ENCODE measurements at places on chromosomes 7 and 10.

DNA sequence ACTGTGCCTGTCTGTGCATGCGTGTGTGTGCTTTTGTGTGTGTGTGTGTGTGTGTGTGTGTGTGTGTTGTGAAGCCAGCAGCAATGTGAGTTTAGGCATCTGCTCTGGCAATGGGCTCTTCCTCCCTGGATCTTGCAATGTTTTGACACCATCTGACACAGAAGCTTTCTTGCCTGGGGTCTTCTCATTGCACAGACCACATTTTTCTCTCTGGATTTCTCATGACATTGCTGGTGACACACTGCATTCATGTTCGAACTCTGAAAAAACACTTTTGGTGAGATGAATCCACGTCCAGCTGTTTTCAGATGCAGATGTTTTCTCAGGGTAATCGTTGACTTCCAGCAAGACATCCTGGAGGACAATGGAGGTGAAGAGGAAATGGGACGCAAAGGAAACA is 63.0 kb upstream of the FZD8 start:
- DNase-seq, result no peak

GRCh38 chr7:116097365-116098009 is 66.9 kb upstream of the TFEC start:
- DNase-seq, result peak; percentile 89

DNA sequence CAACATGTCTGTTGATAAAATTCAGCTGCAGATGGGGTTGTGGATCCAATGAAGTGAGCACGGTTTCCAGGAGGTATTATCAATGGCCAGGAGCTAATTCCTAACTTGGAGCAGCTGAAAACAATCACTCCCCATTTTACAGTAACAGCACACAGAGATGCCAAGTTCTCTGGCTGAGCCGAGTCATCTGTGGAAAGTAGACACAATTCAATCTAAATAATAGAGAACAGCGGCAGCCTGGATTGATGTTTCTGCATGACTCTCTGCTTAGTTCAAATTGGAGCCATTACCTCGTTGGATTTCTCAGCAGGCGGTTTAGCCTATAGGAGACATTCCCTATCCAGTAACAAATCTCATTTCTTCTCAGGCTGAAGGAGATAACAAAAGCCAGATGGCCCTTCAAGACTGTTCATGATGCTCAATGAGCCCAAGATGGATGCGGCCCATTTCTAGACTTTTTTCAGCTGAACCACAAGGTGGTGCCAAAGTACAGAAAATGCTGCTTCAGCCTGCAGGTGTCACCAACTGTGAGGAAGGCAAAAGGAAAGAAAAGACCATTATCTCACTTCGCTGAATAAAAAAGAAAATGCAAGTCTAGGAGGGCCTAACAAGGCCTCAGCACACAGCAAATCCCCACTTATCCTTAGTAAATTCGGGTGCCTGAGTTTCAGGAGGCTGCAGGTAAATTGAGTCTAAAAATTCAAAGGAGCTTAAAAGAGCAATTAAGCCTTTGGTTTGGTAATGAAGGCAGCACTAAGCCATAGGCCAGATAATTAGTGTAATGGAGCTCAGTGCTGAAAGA is 83.7 kb downstream of the SLC16A9 start:
- peak; percentile 55 for DNase-seq

GRCh38 chr10:11301571-11302111 is 284.0 kb downstream of the CELF2 start:
- DNase-seq, result no peak

- no peak for DNase-seq
These were observed 35.9 kb upstream of the FZD9 start for GRCh38 chr7:73397521-73398281.

- no peak for DNase-seq
These were observed 648.3 kb downstream of the TNS3 start for GRCh38 chr7:46933596-46933995.

DNA sequence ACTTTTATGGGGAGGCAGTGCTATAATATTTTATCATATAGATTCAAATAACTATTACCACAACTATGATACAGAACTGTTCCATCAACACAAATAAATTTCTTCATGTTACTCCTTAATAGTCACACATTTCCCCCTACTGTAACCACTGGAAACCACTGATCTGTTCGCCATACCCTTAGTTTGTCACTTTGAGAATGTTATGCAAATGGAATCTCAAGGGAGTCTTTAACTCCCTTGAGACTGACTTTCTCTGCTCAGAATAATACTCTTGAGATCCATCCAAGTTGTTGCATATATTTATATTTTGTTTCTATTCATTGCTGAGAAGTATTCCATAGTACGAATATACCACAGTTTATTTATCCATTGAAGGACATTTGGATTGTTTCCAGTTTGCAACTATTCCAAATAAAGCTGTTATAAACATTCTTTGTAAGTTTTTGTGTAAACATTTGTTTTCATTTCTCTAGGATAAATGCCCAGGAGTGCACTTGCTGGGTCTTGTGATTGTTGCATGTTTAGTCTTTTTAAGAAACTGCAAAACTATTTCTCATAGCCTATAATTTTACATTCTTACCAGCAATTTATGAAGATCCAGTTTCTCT is 19.7 kb upstream of the PON2 start:
- no peak for DNase-seq

- no peak for DNase-seq
These were observed 30.7 kb upstream of the HSPA12A start for GRCh38 chr10:116772909-116773705.

- DNase-seq, result no peak
These were observed 95.3 kb upstream of the GNAI1 start for GRCh38 chr7:80039251-80039884.

DNA sequence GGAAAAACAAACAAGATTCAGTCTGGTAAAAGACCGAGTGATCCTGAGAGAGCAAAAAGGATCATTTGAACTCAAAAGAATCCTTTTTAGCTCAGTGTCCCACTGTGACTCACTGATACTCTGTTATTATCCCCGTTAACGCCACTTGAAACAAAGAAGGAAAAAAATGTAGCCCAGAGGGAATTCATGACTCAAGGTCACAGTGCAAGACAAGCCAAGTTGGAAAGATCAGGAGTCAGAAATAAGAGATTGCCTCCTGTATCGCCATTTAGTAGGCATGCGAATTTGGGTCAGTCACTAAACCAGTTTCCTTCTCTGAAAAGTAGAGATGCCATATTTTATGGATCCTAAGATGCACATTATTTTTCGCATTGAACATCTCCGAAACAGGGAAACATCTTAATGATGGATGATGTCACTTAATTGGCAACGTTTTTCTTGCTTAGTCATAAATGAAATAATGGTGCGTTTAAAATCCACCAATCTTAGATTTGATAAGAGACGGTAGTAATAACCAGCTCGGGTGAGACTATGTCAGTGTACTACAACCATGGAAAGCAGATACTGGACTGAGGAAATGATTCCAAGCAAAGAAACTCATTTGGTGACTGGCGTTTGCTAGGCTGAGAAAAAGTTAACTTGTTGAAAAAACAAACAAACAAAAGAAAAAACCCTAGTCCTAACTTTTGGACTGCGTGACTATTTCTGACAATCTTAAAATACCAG is 502.0 kb upstream of the CELF2 start:
- no peak for DNase-seq

DNA sequence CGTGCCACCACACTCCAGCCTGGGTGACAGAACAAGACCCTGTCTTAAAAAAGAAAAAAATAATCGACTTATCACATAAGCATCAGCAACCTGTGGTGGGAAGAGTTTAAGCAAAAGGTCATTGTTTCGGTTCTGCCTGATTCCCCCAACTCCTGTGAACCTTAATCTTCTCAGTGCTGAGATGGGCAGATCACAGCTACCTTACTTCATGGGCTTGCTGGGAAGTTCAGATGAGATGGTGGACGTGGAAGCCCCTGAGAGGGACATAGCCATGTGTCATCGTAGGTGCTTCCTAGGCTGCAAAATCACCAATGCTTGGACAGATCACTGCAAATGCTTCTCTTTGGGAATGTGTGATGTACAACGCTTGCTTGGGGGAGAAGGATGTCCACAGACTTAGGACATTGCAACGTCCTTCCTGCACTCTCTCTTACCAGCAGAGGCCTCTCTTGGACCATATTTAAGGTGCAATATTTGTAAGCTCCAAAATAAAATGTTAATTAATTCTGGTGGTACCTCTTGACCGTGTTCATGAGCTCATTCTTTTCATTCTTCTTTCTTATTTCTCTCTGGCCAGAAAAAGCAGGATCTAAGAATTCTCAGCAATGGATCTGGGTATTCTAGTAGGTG is 8.6 kb downstream of the GJD4 start:
- no peak for DNase-seq

DNA sequence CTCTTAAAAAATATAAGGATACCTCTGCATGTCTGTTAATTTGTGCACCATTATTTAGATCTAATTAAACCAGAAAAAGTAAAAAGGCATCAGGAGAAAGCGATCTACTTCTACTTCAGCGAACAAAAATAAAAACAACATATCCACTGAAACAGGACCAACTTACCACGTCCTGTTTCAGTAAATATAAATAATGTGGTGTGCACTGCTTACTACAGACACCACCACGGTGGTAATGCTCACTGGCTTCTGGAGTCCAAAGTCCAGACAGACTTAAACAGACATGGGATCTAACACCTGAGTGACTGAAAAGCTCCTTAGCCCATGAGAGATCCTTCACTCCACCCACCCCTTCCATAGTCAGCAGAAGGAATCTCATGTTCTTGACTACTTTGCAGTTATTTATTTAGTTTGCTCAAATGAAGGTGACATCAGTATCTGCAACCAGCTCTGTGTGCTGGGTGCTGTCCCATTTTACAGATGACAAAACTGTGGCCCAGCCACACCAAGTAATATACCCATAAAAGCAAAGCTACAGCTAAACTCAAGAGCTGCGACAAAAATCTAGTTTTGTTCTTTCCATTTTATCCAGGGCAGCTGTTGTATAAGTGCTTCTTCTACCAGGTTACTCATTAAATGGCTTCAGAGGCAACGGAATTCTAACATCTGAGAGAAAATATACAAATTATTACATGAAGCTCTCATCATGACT is 62.1 kb upstream of the NCAPG2 start:
- no peak for DNase-seq

GRCh38 chr7:133139350-133139749 is 57.5 kb upstream of the CHCHD3 start:
- DNase-seq, result no peak

- no peak for DNase-seq
These were observed 1277.1 kb downstream of the GATA3 start for GRCh38 chr10:9331583-9332008.

DNA sequence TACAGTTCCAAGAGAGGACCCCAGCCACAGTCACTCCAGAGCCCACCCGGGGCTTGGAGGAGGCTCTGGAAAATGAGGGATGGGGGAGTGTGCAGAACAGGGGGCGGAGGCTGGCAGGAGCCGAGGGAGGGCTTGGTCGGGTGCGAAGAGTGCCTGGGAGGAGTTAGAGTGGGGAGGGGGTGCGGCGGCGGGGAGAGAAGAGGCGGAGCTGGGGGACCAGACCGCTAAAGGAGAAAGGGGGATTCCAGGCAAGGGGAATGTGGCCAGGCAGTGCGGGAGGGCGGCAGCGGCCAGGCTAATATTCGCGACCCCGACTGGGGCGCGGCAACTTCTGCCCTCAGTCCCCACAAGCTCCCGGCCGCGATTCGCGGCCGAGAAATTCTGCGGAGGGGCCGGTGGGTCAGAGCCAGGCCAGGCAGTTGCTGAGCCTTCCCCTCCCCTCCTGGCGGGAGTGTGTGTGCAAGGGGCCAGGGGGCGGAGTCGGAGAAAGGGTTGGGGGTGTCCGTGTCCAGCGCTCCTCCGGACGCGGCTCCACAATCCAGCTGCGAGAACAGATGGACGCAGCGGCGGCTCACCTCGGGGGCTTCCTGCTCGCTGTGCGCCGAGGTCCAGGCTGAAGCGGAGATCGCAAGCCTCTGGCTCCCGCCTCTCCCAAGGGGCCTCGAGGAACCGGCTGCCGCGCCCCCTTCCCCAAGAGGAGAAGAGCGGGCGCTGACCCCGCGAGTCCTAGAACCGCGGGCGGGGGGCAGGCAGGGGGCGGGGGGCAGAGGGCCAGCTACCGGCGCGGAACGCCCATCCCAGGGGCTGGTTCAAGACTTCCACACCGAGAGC is 612 bp upstream of the SLC18A3 start:
- DNase-seq, result no peak

- DNase-seq, result no peak
These were observed 362.6 kb downstream of the PAXIP1 start for GRCh38 chr7:154640266-154640865.

DNA sequence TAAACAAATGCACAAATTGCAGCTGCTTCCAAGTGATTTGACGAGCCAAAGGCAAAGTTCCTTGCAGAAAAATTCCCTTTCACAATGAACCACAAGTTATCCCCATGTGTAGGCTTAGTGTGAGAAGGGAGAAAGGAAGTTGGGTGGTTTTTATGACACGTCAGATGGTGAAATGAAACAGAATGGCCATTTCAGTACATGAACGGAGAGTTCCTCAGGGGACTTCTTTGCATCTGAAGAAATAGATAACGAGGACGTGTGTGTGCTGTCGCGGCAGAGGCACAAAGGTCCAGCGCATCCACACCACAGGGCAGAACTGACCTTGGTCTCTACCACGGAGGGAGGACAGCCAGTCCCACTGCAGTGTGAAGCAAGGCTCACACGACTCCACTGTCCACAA is 135.9 kb downstream of the PAXIP1 start:
- DNase-seq, result no peak

DNA sequence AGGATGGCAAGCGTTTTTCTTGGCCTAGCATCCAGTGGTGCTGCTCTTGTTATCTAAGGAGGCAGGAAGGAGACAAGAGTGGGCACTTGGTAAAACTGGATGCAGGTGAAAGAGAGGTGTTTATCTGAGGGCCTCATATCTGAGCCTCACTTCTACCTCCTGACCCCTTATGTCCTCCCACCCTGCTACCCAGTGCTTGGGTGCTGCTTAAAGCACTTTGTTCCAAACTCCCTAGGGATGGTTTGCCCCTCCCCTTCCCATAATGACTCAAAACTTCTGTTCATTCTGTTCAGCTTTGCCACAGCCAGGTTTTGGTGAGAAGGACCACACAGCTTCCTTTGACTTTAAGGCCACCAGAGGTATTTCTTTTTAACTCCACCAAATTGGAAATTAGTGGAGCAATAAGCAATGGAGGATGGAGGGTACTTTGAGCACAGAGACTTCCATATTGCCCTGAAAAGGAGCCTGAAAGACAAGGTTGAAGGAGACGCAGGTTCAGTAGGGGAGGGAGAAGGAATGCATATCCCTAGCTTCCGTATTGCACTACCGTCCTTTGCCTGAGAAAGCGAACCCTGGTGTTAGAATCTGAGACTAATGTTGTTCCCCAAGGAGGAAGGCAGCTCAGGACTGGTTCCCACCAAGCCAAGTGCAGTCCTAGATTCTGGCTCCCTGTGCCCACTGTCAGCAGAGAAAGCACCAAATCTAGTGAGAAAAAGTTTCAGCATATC is 30.1 kb downstream of the ENTPD1 start:
- DNase-seq, result no peak

DNA sequence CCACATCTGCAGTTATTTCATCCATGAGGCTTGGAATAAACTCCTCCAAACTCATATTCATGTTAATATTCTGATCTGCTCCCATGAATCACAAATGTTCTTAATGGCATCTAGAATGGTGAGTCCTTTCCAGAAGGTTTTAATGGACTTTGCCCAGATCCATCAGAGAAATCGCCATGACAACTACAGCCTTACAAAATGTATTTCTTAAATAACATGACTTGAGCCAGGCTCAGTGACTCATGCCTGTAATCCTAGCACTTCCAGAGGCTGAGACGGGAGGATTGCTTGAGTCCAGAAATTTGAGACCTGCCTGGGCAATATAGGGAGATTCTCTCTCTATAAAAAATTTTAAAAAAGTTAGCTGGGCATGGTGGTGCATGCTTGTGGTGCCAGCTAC is 102.1 kb upstream of the TMEM168 start:
- no peak for DNase-seq
